ENCODE measurements at places on chromosomes 4 and X.

DNA sequence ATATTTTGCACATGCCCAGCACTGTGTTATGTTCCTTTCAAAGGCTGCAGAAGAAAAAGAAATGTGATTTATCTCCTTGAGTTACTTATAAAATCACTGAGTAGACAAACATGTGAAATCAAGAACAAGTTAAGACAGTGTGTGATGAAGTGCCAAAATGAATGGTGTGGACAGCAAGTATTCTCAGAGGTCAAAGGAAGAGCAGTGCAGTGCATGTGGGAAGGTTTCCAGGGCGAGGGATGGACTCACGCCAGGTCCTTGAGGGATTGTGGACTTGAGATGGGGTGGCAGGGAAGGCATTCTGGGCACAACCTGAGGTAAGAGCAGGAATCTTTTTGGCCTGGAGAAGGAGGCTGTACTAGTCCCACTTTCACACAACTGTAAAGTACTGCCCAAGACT, 115.5 kb downstream of the FNIP2 start:
- DNase-seq: no peak

GRCh38 chr4:185062606-185063005, 44.3 kb downstream of the HELT start:
- no peak for DNase-seq

DNA sequence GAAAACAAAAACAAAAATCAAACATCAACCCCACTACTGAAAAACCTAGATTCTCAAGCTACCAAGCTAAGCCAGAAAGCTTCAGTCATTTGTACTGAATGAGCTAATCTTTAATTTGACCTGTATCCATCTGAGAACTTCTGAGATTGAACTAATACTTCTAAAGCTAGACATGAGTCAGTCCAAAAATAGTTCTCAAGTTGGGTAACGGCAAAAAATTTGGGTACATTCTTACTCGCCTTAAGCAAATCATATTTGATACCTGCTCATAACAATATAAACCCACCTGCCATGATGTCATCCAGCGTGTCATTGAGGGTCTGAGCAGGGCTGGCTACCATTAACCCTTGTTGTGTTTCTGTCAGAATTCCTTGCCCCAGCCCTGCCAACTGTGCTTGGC, 69.7 kb upstream of the COX18 start:
- no peak for DNase-seq

GRCh38 chrX:44874420-44875184, 1.6 kb downstream of the KDM6A start:
- no peak for DNase-seq

GRCh38 chr4:91280551-91281290, 1023.0 kb upstream of the GRID2 start:
- DNase-seq: no peak

- no peak for DNase-seq
These were observed 2.6 kb upstream of the STARD8 start for GRCh38 chrX:68644861-68645260.

DNA sequence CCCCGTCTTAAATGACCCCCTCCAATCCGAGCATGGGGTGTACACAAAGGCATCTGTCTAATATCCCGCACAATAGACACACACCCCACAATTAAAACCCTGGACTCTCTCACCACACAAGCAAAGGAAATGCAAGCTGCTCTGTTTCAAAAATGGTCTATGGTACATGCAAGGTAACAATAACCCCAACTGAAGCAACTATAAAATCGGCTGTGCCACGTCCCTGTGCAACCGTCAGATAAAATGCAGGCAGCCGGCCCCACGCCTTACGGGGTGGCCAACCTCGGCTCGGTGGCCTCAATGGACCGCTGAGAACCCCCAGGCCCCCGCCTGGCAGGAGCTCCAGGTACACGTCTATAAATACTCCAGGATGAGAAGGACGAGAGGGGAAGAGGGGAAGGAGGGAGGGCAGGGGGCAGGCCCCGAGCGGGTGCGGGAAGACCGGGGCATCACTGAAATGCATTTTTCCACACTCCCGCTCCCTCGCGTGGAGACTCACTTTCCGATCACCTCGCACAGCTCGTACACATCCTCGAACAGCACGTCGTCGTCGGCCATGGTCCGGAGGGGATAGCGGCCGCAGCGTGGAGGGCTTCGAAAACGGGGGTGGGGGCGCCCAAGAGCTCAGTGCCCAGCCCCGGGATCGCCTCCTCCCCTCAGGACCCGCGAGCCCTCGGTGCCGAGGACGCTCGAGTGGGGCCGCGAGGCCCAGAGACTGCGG, 763 bp downstream of the CASK start:
- no peak for DNase-seq

GRCh38 chr4:157700898-157701694, 471.7 kb downstream of the GASK1B start:
- no peak for DNase-seq

DNA sequence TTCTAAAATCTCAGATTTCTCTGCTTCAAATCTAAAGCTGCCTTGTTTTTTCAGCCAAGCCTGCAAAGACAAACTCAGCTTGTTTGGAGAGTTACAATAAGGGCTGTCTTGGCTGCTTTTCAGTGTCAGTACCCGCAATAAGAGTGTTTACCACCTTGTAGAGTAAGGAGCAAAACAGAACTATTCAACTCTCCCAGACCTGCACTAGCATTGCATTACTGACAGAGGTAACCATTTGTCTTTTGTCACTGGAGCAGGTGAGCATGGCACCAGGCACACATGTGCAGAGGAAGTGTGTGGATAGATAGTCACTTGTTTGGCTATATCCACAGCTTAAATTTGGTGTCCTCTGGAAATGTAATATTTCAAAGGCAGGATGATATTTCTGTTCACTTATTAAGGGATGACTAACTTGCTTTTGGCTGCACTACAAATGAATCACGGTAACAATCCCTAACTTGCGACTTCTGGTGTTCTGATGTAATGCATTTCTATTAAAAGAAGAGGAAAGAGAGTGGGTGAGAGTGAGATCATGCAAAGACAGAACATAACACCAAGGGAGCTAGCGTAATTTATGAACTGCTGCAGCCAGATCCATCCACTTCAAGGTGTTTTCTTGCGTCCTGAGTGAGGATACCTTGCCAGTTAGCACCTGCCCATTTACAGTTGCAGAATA, 38.6 kb downstream of the PTCHD1 start:
- no peak for DNase-seq

GRCh38 chr4:152283801-152284470, 252.0 kb downstream of the FBXW7 start:
- no peak for DNase-seq

GRCh38 chr4:66633477-66633876, 911.8 kb downstream of the CENPC start:
- no peak for DNase-seq

DNA sequence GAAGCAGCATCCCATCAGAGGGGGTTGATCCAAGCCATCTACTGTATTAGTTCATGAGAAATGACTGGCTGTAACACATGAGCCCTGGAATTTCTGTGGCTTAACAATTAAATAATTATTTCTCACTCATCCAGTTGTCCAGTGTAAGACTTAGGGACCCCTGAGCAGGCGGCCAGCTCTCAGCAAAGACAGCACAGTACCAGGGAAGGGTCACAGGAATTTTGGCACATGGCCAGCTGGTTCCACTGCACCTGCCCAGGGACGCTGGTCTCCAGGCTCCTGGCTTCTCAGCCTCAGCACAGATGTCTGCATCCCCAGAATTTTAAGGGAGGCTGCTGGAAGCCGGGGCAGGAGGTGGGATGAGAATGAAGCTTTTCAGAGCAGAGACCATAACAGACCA, 93.7 kb upstream of the DHRSX start:
- no peak for DNase-seq
